A673 (cell line): ENCODE measurements at places on chromosomes 6 and 20. TPM values are rescaled to one million over a fixed set of nuclear protein-coding genes. Genes with fewer than 3 reads are reported as not detected.

The TULP1 gene
- total RNA-seq: 0.66 TPM in 1 of 2 replicates, not detected in the other

The MEI4 gene
- not detected in 2 replicates for total RNA-seq

The MTFR2 gene
- total RNA-seq: 10.1 and 12.6 TPM in 2 replicates

The NKAIN4 gene
- total RNA-seq: not detected in 2 replicates

The RPP40 gene
- 28.0 and 30.7 TPM in 2 replicates for total RNA-seq

The TP53TG5 gene
- total RNA-seq: 0.69 TPM in 1 of 2 replicates, not detected in the other

The OPRM1 gene
- total RNA-seq: not detected in 2 replicates

- DNase-seq: no peak
- H3K4me1 ChIP-seq: no peaks in the 10 kb centered on the region
- no peaks in the 10 kb centered on the region for H3K27me3 ChIP-seq
- H3K4me3 ChIP-seq: no peak overlapping the region
- H3K27ac ChIP-seq: no peak overlapping the region
- no peaks in the 10 kb centered on the region for H3K36me3 ChIP-seq
Measured at GRCh38 chr6:7921632-7922092, 11.1 kb upstream of the TXNDC5 start.

- H3K4me3 ChIP-seq: no peak overlapping the region
- H3K27me3 ChIP-seq: no peaks in the 10 kb centered on the region
- DNase-seq: no peak
Measured at GRCh38 chr6:35427851-35428321, 24.3 kb upstream of the FANCE start.

DNA sequence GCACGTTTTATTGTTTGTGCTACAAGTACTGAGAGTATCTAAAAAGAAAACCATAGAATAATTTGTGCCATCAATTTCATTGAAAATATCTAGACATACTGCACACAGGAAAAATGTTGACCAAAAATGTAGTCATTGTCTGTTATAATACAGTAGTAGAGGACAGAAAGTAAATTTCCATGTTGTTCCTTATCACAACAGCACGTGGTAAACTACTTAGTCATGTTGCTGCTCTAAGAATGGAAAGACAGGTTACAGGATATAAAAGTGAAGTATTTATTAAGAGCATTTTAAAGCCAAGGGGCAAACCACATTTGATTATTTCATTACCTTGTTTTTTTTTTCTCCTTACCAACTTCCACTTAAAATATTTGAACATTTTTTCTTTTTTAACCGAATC lies 89.0 kb upstream of the CEP85L start:
- no peaks in the 10 kb centered on the region for H3K4me1 ChIP-seq
- DNase-seq: no peak
- no peak overlapping the region for H3K27ac ChIP-seq
- H3K4me3 ChIP-seq: no peak overlapping the region
- no peaks in the 10 kb centered on the region for H3K27me3 ChIP-seq

GRCh38 chr20:3304456-3304855 lies 65.5 kb upstream of the SLC4A11 start:
- H3K4me3 ChIP-seq: no peak overlapping the region
- no peak overlapping the region for H3K27ac ChIP-seq
- H3K27me3 ChIP-seq: no peaks in the 10 kb centered on the region
- peaks cover 6% of the 10 kb centered on the region for H3K36me3 ChIP-seq

DNA sequence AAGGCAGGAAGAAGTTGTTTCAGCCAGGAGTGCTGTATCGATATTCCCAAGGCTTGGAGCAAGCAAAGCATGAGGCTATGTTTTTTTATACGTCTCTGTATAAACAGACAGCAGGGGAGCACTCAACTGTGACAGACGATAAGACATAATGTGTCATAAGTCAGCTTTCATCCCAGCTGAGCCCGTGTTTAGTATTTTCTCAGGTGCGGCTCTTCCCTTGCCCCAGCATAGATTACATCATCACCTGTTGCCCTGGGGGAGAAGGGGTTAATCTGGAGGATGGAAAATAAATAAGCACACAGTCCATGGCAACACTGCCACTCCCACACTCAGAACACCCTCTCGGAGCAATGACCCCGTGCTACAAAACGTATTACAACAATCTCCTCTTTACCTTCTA lies 22.1 kb upstream of the KCNK5 start:
- H3K27ac ChIP-seq: no peak overlapping the region
- H3K36me3 ChIP-seq: no peaks in the 10 kb centered on the region
- H3K4me1 ChIP-seq: no peaks in the 10 kb centered on the region
- peaks cover 13% of the 10 kb centered on the region for H3K27me3 ChIP-seq
- no peak overlapping the region for H3K4me3 ChIP-seq

DNA sequence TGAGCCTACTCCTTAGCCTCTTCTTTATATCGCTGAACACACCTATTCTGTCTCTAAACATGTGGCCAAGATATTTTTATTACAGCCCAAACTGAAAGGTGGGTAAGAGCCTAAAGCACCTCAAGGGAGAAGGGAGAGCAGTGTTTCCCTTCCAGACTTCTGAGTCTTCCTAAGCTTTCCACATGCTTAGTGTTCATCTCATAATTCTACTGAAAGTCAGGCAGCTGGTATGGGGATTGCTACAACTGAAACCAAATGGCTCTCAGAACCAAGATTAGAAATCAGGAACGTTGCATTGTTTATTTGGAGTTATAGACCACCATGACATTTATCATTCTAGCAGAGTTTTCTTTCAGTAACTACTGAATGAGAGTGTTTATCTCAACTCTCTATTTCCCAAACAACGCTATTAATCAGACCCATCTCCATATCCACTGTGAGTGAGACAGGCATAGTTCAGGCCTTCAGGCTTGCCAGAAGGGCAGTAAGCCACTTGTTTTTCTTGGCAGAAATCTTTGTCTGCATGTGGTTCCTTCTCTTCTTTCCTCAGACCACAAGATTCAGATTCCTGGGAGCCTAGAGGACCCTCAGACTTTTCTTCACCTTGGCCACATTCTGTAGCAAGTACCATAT lies 22.8 kb downstream of the VGLL2 start:
- H3K4me3 ChIP-seq: no peak overlapping the region
- H3K27ac ChIP-seq: no peak overlapping the region
- DNase-seq: no peak
- no peaks in the 10 kb centered on the region for H3K36me3 ChIP-seq
- no peaks in the 10 kb centered on the region for H3K4me1 ChIP-seq

DNA sequence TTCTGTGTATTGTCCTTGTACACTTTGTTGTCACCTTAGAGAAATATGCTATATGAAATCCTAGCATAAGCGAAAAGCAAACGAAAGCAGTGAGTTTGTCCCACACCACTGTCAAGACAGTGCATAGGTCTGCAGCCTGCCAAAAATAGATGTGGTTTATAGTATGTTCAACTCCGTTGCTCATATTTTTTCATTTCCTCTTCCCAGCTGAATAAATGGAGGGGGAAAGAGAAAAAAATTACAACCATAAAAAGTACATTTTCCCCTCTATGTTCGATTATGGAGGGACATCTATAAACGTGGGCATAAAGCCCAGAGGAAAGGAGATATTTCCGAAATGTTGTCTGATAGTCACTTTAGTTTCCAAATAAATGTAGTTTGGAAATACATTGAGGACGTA lies 25.8 kb downstream of the PRL start:
- H3K27me3 ChIP-seq: no peaks in the 10 kb centered on the region
- DNase-seq: no peak
- H3K4me3 ChIP-seq: no peak overlapping the region
- no peaks in the 10 kb centered on the region for H3K4me1 ChIP-seq

GRCh38 chr6:82361631-82362030 lies 2.0 kb upstream of the TPBG start:
- H3K4me3 ChIP-seq: no peak overlapping the region
- H3K27me3 ChIP-seq: no peaks in the 10 kb centered on the region
- H3K4me1 ChIP-seq: peaks cover 22% of the 10 kb centered on the region
- H3K27ac ChIP-seq: no peak overlapping the region

GRCh38 chr6:167717455-167717854 lies 109.3 kb upstream of the AFDN start:
- H3K4me3 ChIP-seq: no peak overlapping the region
- no peak overlapping the region for H3K27ac ChIP-seq
- DNase-seq: no peak

GRCh38 chr6:34343806-34344205 lies 48.7 kb downstream of the NUDT3 start:
- no peaks in the 10 kb centered on the region for H3K36me3 ChIP-seq
- H3K27ac ChIP-seq: no peak overlapping the region
- no peak overlapping the region for H3K4me3 ChIP-seq
- no peaks in the 10 kb centered on the region for H3K27me3 ChIP-seq
- DNase-seq: no peak

- H3K27ac ChIP-seq: no peak overlapping the region
- DNase-seq: no peak
- peaks cover 24% of the 10 kb centered on the region for H3K27me3 ChIP-seq
- no peak overlapping the region for H3K4me3 ChIP-seq
- H3K36me3 ChIP-seq: no peaks in the 10 kb centered on the region
Measured at GRCh38 chr6:159908535-159908934, 17.7 kb downstream of the MAS1 start.

DNA sequence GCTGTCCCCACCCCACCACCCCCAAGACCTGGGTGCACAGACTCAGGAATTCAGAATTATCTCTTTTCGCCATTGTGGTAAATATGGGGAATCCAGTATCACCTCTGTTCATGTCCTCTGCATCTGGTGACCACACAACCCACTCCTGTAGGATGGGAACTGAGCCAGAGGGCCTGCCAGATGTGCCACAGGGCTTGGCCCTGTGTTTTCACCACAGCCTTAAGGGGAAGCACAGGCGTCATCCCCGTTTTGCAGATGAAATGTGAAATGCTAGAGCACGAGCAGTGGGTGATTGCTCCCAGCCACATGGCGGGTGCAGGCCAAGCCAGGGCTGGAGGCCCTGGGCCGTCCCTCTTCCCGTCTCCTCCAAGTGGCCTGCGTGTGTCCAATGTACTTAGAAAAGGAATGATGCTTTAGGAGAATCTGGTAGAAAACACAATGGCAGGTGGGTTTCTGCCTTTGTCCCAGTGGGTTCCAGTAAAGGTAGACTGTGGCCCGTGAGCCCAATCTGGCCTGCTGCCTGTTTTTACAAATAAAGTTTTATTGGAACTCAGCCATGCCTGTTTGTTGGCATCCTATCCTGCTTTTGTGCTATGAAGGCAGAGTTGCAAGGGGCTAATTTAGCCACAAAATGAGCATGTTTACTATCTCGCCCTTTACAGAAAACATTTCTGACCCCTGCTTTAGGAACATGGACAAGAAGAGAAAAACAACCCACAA lies 309.2 kb downstream of the CDH4 start:
- DNase-seq: no peak
- H3K27me3 ChIP-seq: peaks cover 6% of the 10 kb centered on the region
- no peak overlapping the region for H3K4me3 ChIP-seq
- no peaks in the 10 kb centered on the region for H3K36me3 ChIP-seq
- no peak overlapping the region for H3K27ac ChIP-seq

DNA sequence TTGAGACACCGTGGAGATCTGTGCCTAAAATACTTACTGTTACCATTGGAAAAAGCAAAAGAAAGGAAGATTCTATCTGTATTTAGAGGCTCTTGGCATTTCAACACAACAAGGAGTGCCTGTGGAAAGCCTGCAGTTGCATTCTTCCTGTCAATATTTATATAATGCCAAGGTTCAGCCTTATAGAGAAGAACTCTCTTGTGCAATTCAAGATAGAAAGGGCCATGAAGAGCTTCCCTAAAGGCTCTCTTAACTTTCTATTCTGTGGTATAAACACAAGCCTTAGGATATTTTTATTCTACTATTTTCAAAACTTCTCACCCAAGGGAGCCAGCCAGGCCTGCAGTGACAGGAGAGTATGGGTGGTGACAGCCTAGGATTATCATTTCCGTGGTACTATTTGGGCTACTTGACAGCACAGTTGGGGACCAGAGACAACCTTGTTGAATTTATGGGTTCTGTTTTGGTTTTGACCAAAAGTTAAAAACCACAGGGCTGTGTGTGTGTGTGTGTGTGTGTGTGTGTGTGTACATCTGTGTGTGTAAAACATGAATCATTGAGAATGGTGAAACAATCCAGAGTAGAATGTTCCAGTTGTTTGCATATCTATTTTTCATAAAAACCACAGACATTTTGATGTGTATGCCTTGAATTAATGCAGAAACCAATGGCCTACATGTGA lies 700.9 kb upstream of the SLC35B3 start:
- H3K27ac ChIP-seq: no peak overlapping the region
- H3K27me3 ChIP-seq: no peaks in the 10 kb centered on the region

DNA sequence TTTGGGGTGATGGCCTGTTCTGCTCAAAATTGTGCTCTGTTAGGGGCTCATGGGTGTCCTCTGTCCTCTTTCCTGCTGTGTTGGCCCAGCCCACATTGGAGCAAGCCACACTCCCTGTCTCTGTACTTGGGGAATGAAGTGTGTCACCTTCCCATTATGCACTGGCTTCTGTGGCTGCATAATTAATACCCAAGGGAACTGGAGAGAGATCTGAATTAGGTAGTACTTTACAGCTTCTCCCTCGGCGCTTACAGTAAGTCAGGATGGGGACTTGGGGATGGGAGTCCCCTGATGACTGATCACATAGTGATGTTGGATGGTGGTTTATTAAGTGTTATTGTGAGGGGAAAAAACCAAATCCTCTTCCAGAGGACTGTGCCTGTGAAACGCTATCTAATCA lies 116.6 kb downstream of the FOXO3 start:
- no peaks in the 10 kb centered on the region for H3K27me3 ChIP-seq
- DNase-seq: peak; percentile 25
- no peak overlapping the region for H3K4me3 ChIP-seq
- H3K36me3 ChIP-seq: no peaks in the 10 kb centered on the region
- H3K27ac ChIP-seq: no peak overlapping the region

GRCh38 chr6:91476000-91476399 lies 889.1 kb upstream of the MAP3K7 start:
- H3K4me1 ChIP-seq: peaks cover 20% of the 10 kb centered on the region
- H3K4me3 ChIP-seq: no peak overlapping the region
- no peaks in the 10 kb centered on the region for H3K36me3 ChIP-seq
- no peaks in the 10 kb centered on the region for H3K27me3 ChIP-seq
- H3K27ac ChIP-seq: no peak overlapping the region

- H3K36me3 ChIP-seq: peaks cover 36% of the 10 kb centered on the region
- H3K27me3 ChIP-seq: no peaks in the 10 kb centered on the region
- no peak overlapping the region for H3K4me3 ChIP-seq
- no peak for DNase-seq
- no peak overlapping the region for H3K27ac ChIP-seq
Measured at GRCh38 chr20:37194621-37195417, 15.5 kb upstream of the MROH8 start.

GRCh38 chr6:161303628-161304340 lies 29.9 kb upstream of the AGPAT4 start:
- H3K4me1 ChIP-seq: no peaks in the 10 kb centered on the region
- no peak for DNase-seq
- no peaks in the 10 kb centered on the region for H3K36me3 ChIP-seq
- no peak overlapping the region for H3K27ac ChIP-seq
- no peaks in the 10 kb centered on the region for H3K27me3 ChIP-seq
- H3K4me3 ChIP-seq: no peak overlapping the region

DNA sequence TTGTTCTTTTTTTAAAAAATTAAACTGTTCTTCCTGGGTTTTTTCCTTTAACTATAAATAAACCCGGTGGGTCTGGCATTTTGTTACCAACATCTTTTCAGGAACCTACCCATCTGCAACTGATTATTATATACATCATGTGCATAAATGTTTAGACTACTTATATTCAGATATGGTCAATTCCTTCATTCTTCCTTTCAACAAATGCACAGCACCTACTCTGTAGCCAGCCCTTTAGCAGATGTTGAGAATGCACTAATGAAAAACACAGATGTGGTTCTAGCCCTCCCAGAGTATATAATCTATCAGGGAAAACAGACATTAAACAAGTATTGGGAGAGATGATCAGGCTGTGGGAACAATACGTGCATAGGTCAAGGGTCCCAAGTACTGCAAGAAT lies 237.1 kb downstream of the UST start:
- no peaks in the 10 kb centered on the region for H3K36me3 ChIP-seq
- no peak overlapping the region for H3K4me3 ChIP-seq
- no peak for DNase-seq
- no peaks in the 10 kb centered on the region for H3K27me3 ChIP-seq
